ENCODE measurements at places on chromosomes 7 and 10. TPM values are rescaled to one million over a fixed set of nuclear protein-coding genes. Genes with fewer than 3 reads are reported as not detected.

- H3K36me3 ChIP-seq, result no peaks in the 10 kb centered on the region
- no peak overlapping the region for H3K4me3 ChIP-seq
- H3K27me3 ChIP-seq, result no peaks in the 10 kb centered on the region
- H3K4me1 ChIP-seq, result peaks cover 23% of the 10 kb centered on the region
- H3K27ac ChIP-seq, result no peak overlapping the region
- DNase-seq, result no peak
These were observed 57.2 kb downstream of the SHOC2 start for GRCh38 chr10:110976577-110976976.

- no peak for DNase-seq
- no peaks in the 10 kb centered on the region for H3K36me3 ChIP-seq
- H3K4me1 ChIP-seq, result no peaks in the 10 kb centered on the region
- H3K27me3 ChIP-seq, result no peaks in the 10 kb centered on the region
- no peak overlapping the region for H3K4me3 ChIP-seq
These were observed 109.7 kb downstream of the HIP1 start for GRCh38 chr7:75629044-75629443.

DNA sequence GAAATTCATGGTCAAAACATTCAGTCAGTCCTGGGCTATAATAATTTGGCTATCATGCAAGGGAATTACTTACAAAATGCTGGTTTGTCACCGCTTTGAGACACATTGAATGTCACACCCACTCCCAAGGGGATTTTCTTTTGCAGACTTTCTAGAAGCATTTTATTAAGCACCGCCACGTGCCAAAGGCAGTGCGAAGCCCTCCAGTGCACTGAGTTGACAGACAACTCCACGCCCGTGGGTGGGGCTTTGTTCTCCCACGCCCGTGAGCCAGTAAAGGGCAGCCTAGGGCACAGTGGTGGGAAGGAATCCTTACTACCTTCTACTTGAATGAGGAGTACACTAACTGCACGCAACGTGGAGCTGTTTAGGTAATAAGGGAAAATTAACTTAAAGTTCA is 515.8 kb downstream of the KCNMA1 start:
- no peak overlapping the region for H3K27ac ChIP-seq
- H3K4me1 ChIP-seq, result no peaks in the 10 kb centered on the region
- H3K27me3 ChIP-seq, result no peaks in the 10 kb centered on the region
- no peak overlapping the region for H3K4me3 ChIP-seq

DNA sequence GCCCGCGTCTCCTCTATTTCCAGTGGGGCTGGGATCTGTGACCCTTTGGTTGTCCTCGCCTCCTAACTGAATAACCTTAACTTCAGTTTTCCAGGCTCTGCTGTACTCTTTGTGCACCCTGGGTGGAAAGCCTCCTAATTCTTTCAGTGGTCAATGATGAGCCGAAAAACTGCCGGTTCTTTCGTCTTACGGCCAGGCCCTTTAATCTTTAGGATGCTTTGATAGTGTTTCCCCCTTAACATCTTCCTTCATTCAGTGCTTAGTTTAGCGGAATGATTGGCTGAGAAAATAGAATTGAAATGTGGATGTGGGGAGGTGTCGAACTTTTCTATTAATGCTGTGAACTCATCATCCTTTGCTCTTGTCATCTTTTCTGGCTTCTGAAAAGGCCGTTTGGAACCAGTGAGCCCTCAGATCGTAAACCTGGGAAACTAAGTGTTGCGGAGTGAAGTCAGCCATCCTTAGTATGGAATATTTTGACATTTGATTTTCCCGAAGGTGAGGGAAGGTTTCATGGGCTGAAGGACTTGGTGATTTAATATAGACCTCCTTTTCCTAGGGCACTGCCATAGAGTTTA is 847 bp downstream of the GARS1 start:
- peaks cover 2% of the 10 kb centered on the region for H3K36me3 ChIP-seq
- peaks cover 21% of the 10 kb centered on the region for H3K4me1 ChIP-seq
- H3K27ac ChIP-seq, result peak overlapping the region; percentile 99
- peak overlapping the region; percentile 98 for H3K4me3 ChIP-seq

DNA sequence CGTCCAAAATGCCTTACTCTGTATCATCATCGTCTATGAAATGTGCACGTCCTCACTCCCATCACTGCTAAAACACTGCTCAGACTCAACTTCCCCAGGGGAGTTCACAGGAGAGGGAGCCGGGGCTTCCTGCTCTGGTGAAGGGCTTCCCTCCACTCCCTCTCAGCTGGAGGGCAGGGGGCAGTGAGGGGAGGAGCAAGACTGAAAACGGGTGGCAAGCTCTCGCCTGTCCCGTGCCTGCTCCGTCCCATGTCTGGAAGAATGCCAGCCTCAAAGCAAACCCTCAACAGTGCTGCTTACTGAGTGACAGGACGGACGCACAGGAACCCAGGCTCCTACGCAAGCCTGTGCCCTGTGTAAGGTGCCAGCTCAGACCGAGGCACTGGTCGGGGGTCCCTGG is 25.1 kb downstream of the PRKAG2 start:
- H3K27me3 ChIP-seq, result no peaks in the 10 kb centered on the region
- no peak overlapping the region for H3K4me3 ChIP-seq
- no peaks in the 10 kb centered on the region for H3K4me1 ChIP-seq
- DNase-seq, result peak; percentile 65
- no peaks in the 10 kb centered on the region for H3K36me3 ChIP-seq

GRCh38 chr7:9124320-9124719 is 690.9 kb downstream of the NXPH1 start:
- no peak overlapping the region for H3K4me3 ChIP-seq
- no peak overlapping the region for H3K27ac ChIP-seq
- H3K27me3 ChIP-seq, result no peaks in the 10 kb centered on the region

DNA sequence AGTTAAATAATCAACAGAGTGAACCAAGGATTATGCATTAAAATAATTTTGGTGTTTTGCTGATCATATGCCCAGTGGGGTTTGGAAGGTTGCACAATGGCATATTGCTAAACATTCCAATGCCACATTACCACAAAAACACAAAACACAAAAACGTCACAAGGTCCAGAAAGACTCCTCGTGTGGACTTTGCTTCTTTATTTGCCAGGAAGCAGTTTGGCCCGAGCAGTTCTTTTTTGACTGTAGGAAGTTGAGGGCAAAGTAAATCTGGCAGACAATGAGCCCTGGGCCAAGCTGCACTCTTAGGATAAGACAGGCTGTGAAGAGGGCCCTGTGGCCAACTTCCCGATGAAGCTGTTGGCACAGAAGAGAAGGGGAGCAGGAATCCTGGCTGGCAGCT is 39.2 kb upstream of the SLC35B4 start:
- no peaks in the 10 kb centered on the region for H3K36me3 ChIP-seq
- H3K27me3 ChIP-seq, result no peaks in the 10 kb centered on the region
- no peak overlapping the region for H3K27ac ChIP-seq
- no peak for DNase-seq

GRCh38 chr10:1358147-1358546 is 302.0 kb downstream of the WDR37 start:
- H3K4me1 ChIP-seq, result no peaks in the 10 kb centered on the region
- no peak overlapping the region for H3K27ac ChIP-seq
- H3K4me3 ChIP-seq, result no peak overlapping the region

The IFIT3 gene
- 7.1 TPM for total RNA-seq

Measured in psoas muscle (tissue), 8 donors.